Stimulated activated CD8-positive, alpha-beta memory T cell treated with anti-CD3 and anti-CD28 coated beads, Interleukin-7, amount 100 ng/mL, for 1 hour (primary cell): ENCODE measurements at places on chromosomes 12 and 14.

DNA sequence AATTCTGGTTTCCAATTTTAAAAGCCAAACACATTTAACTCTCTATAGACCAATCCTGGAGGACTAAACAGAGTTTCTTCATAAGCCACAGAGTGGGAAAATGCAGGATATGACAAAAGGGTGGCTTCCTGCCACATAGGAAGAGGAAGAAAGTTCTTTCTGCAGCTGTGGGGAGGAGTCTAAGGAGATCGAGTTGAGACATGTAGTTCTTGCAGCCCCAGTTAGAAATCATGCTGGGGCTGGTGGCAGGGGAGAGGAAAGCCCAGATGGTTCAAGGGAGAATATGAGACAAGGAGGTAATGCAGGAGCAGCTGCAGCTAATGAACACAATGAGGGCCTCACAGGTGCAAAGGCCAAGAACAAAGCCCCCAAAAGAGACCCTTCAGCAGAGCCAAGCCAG, 85.0 kb upstream of the ARID2 start:
- DNase-seq: no peak

DNA sequence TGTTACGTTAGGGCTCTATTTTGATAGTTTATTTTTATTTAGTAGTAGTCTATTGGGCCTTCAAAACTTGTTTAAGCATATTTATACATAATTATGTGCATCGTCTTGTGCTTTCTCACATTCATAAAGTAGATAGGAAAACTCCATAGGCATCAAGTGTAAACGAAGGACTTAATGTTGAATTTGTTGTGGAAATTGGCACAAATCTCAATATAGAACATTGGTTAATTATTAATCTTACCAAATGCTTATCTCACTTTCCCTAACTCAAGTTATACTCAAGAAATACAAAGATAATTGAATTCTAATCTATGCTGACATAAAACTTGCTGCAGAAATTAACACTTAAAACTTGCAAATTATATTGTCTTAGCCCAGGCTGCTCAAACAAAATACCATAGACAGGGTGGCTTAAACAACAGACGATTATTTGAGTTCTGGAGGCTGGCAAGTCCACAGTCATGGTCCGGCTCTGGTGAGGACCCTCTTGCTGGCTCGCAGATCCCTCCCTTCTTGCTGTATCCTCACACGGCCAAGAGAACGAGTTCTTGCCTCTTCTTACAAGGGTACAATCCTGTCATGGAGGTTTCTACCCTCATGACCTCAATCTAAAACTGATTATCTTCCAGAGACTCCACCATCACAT, 18.8 kb downstream of the STYX start:
- DNase-seq: no peak

DNA sequence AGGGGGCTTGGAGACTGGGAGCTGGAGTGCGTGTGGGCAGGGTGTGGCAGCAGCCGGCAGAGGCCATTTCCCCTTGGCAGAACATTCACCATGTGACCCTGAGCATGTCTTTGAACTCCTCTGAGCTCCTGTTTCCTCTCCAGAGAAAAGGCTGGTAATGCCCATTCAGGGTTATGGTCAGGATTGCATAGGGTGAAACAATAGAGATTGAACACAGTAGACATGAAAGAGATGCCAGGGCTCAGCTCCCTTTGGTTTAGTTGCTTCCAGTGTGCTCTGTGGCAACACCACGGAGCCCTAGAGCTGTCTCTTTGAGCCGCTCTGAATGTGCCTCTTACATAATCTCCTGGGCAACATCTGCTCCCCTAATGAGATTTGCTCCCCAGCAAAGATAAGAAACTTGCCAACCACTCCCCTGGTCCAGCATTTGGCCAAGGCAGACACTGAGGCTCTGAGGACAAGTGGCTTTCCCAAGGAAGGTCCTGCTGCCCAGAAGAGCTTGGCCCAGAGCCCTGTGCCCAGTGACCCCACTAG, 4.6 kb downstream of the IFI27 start:
- DNase-seq: no peak

- no peak for DNase-seq
Observed at GRCh38 chr12:102970780-102971179, 13.3 kb downstream of the ASCL1 start.

GRCh38 chr14:57462551-57462950, 31.1 kb downstream of the CCDC198 start:
- no peak for DNase-seq

GRCh38 chr12:54423816-54424150, 4.7 kb upstream of the ITGA5 start:
- DNase-seq: no peak

- no peak for DNase-seq
Observed at GRCh38 chr14:70888681-70889175, 18.5 kb upstream of the PCNX1 start.

- no peak for DNase-seq
Observed at GRCh38 chr12:64450711-64451486, 1.0 kb upstream of the TBK1 start.

GRCh38 chr14:24312736-24313507, 1.6 kb downstream of the LTB4R start:
- no peak for DNase-seq

- no peak for DNase-seq
Observed at GRCh38 chr14:54698501-54698900, 131.6 kb downstream of the SAMD4A start.

- DNase-seq: no peak
Observed at GRCh38 chr12:101792046-101792931, 38.5 kb downstream of the GNPTAB start.

DNA sequence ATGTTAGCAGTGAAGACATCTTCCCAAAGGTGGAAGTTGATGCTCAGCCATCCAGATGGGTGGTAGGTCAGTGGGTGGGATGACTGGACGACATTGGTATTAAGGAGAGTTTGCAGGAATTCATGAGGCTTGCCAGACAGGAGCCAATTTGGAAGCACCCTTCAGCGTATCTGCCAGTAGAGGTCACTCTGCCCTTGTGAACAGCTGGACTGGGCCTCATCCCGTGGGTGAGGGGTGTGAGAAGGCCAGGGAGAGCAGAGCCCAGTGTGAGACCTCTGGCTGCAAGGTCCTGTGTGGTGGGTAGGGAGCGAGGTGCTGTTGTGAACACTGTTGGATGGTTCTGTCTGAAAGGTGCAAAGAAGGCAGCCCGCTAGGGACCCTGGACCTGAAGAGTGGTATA, 37.7 kb downstream of the SLC5A8 start:
- DNase-seq: no peak

- no peak for DNase-seq
Observed at GRCh38 chr12:117494833-117495655, 133.6 kb upstream of the NOS1 start.

- DNase-seq: no peak
Observed at GRCh38 chr14:55536204-55536708, 43.8 kb upstream of the KTN1 start.

DNA sequence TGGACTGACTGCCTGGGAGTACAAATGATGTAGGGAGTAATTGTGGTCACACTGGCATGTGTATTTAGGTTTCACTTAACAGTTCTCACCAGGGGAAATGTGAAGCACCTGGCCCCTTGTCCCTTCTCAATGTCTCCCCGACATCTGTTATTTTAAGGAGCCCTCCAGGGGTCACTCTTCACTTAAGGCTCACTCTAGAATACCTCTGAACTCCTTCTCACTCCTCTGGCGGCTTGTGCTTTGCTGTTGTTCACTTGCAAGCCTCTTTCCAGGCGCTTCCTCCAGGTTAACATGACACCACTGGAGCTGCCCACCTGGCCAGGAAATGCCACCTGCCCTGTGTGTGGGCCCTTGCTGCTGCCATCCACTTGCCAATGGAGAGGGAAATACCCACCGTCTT, 56.5 kb upstream of the GZMB start:
- DNase-seq: no peak

GRCh38 chr14:76377735-76378074, 1.8 kb downstream of the ESRRB start:
- DNase-seq: no peak

GRCh38 chr14:95707327-95707726, 6.6 kb downstream of the TCL1A start:
- no peak for DNase-seq

DNA sequence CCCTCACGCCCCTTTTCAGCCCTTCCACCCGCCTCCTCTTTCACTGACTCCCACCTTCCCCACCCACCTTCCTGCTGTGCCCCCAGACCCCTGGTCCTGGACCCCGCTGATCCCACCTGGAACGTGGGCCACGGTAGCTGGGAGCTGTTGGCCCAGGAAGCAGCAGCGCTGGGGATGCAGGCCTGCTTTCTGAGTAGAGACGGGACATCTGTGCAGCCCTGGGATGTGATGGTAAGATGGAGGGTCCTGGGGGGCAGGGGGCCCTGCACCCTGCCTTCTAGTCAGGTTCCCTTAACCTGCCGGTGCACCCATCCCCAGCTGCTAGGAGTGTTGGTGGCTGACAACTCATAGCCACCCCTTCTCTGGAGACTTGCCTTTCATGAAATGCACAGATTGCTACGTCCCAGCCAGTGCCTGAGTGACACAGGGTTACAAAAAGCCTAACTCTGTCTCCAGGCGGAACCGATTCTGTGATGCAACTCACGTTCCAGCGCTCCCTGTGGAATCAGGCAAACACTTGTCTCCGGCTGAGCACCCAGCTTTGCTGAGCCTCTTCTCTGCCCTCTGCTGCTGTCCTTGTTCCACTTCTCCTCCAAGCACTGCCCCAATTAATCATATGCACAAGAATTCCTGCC, 15.0 kb upstream of the OAS2 start:
- no peak for DNase-seq

DNA sequence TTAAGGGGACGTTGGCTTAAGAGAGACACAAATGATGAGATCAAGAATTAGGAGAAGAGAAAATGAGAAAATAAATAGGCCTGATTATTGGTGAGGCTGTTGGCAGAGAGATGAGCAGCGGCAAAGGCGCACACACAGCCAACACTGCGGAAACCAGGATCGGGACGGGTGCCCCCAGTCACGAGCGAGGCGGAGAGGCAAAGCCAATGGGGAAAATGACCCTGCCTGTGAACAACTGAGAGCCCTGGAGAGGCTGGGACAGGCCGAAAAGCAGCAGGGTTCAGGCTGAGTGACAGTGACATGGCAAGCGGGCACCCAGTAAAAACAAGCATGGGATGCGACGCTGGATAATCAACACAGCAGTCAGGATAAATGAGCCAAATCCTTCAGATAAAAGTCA, 21.0 kb downstream of the SLC15A4 start:
- no peak for DNase-seq

- peak; percentile 65 for DNase-seq
Observed at GRCh38 chr14:106518054-106518943, 991.9 kb downstream of the TMEM121 start.

GRCh38 chr14:74829251-74829650, 46.7 kb downstream of the PROX2 start:
- no peak for DNase-seq

- DNase-seq: no peak
Observed at GRCh38 chr12:58306266-58307000, 365.1 kb downstream of the ATP23 start.

- DNase-seq: no peak
Observed at GRCh38 chr12:48219631-48220030, 16.5 kb upstream of the OR10AD1 start.

- DNase-seq: no peak
Observed at GRCh38 chr12:105032703-105033357, 46.7 kb downstream of the NOPCHAP1 start.

DNA sequence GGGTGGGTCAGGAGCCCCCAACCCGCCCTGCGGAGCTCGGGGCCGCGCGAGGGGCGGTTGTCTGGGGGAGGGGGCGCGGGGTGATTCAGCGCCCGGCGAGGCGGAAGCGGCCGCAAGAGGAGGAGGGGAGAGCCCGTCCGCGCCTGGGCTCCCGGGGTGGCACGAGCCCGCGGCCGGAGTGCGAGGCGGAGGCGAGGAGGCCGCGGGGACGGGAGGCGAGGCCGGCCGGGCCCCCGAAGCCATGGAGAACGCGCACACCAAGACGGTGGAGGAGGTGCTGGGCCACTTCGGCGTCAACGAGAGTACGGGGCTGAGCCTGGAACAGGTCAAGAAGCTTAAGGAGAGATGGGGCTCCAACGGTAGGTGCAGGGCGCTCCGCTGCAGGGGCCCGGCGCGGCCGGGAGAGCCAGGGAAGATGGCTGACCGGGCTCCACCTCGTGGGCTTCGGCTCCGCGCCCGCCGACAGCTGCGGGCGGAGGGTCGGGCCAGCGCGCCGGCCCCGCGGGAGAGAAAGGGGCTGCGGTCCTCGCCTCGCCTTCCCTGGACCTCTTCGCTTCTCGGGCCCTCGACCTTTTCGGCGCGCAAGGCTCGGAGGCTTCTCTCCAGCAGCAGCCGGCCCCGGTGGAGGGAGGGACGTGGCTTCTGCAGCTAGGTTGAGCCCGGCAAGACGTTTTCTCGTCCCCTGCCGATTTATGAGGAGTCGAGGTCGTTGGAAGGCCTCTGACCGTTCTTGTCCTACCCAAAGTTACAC, 677 bp downstream of the ATP2A2 start:
- DNase-seq: peak; percentile 14

GRCh38 chr12:112270673-112271072, 111.6 kb downstream of the HECTD4 start:
- DNase-seq: no peak

DNA sequence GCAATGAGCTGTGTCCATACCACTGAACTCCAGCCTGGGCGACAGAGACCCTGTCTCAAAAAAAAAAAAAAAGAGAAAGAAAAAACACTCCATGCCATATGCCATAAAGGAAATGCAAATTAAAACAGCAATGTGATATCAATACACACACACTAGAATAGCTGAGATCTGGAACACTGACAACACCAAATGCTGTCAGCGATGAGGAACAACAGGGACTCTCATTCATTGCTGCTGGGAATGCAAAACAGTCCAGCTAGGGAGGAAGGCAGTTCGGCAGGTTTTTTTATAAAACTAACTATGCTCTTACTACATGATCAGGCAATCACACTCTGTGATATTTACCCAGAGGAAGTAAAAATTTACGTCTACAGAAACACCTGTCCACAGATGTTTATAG, 3.4 kb upstream of the ABCB9 start:
- no peak for DNase-seq

- DNase-seq: no peak
Observed at GRCh38 chr14:100822013-100822412, 3.9 kb upstream of the MEG3 start.

GRCh38 chr14:33916663-33917565, 34.0 kb downstream of the EGLN3 start:
- no peak for DNase-seq

GRCh38 chr14:94925416-94926173, 155.7 kb upstream of the GSC start:
- DNase-seq: no peak

- no peak for DNase-seq
Observed at GRCh38 chr12:72074065-72074464, 135.4 kb downstream of the TPH2 start.

DNA sequence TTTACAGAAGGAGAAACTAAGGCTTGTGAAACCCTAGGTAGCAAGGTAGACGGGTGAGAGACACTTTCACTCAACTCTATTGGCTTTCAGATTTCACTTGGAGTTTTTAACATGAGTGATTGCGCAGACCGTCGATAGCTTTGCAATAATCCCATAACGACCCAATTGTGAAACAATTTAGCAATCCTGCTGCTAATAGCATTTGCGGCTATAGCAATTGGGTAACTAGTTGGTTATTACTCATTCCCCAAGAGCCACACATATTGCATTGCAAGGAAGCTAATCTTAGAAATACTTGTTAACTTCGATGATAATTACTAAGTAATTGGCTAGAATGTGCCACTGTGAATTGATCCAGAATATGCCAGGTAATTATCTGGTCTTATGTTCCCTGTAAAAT, 159.9 kb upstream of the NOS1 start:
- no peak for DNase-seq

- DNase-seq: no peak
Observed at GRCh38 chr12:132056320-132056719, 87.8 kb downstream of the DDX51 start.

GRCh38 chr14:96762650-96763049, 34.5 kb upstream of the VRK1 start:
- DNase-seq: no peak

GRCh38 chr12:123141615-123142517, 9.0 kb downstream of the PITPNM2 start:
- DNase-seq: no peak
